EH (cell line): ENCODE measurements at places on chromosomes 1 and 21.
A peak's percentile ranks its signal among the peaks of the same experiment; 100 is the strongest.

DNA sequence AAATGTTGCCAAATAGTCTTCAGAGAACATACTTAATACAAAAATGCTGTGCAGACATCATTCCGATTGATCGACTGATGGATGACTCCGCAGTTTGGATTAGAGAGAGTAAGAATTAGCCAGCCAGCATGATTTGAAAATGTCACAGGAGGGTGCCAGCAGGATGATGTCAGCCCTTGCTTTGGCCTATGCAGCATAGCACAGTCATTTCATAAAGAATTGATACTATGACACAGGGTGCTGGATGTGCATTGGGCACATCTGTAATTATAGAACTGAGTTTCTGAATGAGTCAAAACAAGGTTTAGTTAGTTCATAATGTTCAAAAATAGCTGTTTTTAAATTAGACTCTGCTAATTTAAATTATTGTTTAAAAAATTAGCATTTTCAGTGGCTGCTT lies 21.6 kb upstream of the TRAF5 start:
- peak; percentile 48 for DNase-seq

DNA sequence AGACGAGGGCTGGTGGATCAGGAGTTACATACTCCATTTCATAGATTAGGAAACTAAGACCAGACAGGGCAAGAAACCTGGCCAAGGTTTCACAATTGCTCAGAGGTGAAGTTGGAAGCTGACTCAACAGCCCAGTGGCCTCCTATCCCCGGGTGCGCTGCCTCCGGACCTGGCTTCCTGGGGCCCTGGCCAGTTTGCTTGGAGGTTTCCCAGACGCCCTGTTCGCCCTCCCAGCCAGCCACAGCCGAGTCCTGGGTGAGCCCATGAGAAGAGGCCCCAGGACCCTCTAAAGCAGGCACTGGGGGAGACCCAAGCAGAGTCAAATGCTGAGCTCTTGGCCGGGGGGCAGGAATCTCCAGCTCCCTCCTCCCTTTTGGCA lies 180.1 kb downstream of the ZBTB18 start:
- peak; percentile 32 for DNase-seq

GRCh38 chr1:11693024-11693590 lies 1.6 kb downstream of the DRAXIN start:
- DNase-seq: peak; percentile 87

DNA sequence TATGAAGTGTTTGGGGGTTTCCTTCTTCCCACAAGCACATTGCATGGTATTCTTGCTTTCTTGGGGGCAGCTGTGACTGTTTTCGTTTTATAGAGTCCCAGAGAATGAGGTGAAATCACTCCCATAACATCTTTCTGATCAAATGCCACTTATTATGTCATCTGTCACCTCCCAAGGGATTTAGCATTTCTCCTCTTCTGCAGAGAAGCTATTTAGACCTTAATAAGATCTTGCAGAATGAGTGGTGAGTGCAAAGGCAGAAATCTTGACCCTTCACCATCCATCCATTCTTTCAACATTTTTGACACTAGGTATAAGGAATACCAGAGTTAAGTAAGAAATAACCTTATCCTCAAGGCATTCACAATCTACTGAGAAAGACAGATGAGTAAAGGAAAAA lies 318.6 kb upstream of the POU3F1 start:
- no peak for DNase-seq

DNA sequence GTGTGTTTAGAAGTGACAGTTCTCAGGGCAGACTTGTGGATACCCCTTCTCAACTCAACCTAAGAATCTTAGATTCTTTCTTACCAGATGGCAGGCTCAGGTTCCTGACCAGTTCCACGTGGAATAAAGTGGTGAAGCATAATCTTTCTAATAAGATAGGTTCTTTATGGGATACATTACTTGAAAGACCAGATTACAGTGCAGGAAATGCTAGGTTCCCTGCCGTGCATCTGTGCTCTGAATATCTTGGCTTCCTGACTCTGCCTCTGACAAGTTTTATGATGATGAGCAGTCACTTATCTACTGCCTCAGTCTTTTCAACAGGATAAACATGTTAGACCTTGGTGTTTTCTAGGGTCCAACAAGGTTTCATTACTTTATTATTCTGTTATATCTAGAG lies 207.9 kb upstream of the CACYBP start:
- DNase-seq: peak; percentile 39

GRCh38 chr1:160108888-160109662 lies 6.5 kb upstream of the ATP1A2 start:
- peak; percentile 63 for DNase-seq

DNA sequence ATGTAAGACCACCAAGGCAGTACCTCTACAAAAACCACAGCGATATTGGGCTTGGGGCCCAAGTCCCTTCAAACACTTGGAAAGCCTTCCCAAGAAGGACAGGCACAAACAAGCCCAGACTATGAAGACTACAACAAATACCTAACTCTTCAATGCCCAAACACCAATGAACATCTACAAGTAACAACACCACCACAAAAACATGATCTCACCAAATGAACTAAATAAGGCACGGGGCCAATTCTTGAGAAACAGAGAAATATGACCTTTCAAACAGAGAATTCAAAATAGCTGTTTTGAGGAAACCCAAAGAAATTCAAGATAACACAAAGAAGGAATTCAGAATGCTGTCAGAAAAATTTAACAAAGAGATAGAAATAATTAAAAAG lies 86.8 kb downstream of the COL24A1 start:
- DNase-seq: peak; percentile 41

- no peak for DNase-seq
These were observed 121.8 kb upstream of the SPAG17 start for GRCh38 chr1:118306851-118307250.
